Natural killer cell treated with Interleukin-12 subunit alpha and Interleukin-12 subunit beta and Interleukin-15 and Interleukin-18, amount 100 ng/mL, for 72 hours (primary cell): ENCODE measurements at places on chromosomes 6 and 20.

GRCh38 chr6:87851674-87852299 lies 149.8 kb upstream of the AKIRIN2 start:
- DNase-seq: no peak

GRCh38 chr6:167791091-167791779 lies 35.5 kb upstream of the AFDN start:
- DNase-seq: no peak

- no peak for DNase-seq
These were observed 19.5 kb upstream of the SUMO4 start for GRCh38 chr6:149380523-149380922.

GRCh38 chr6:150169181-150169580 lies 26.3 kb downstream of the PPP1R14C start:
- no peak for DNase-seq

DNA sequence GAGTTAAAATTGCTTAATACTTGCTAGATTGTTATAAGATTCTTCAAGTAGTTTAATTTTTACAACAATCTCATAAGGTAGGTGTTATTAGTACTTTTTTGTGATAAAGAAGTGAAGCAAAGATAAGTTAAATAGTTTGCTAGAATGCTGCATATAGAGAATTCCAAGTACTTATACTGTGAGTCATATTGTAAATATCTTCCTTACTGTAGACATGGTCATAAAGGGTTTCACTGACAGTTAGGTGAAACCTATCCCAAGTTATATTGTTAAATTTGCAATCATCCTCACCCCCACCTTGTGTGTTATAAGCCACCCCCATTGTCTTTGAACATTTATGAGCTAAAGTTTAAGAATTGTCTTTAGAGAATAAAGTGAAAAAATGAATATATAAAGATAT lies 142.0 kb downstream of the FAM83B start:
- no peak for DNase-seq

- DNase-seq: no peak
These were observed at the start of gene RAET1E for GRCh38 chr6:149897855-149898744. Gene RAET1E (minus strand): TSS chr6:149898113. CDS start chr6:149890901, 7,212 bp downstream.

GRCh38 chr20:53087037-53087777 lies 115.0 kb downstream of the TSHZ2 start:
- no peak for DNase-seq
